ENCODE measurements at places on chromosomes 3 and 15.
A peak's percentile ranks its signal among the peaks of the same experiment; 100 is the strongest.

DNA sequence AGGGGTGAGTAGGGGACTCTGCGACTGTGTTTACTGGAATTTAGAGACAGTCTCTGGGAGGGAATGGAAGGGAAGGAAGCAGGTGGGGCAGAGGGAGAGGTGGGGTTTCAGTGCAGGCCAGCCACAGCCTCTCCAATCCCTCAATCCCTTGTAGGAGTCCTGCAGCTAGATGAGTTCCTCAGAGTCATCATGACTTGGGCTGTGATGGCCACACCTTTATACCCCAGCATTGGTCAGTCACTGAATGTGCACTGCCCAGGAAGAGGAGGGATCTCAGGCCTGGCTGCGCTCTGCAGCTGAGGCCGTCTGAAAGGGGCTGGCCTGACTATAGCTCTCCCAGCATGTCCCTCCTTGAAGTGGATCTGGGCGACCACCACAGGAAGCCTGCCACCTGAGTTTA, 67.3 kb upstream of the GLCE start:
- no peak for DNase-seq

GRCh38 chr15:88803241-88803919, at the start of gene ACAN:
TSS of gene ACAN (plus strand) at chr15:88803436. CDS start at chr15:88836207, 32,771 bp downstream.
- DNase-seq: no peak

- DNase-seq: no peak
These were observed 317.3 kb downstream of the TLE3 start for GRCh38 chr15:69780374-69780773.

- no peak for DNase-seq
These were observed 344.8 kb upstream of the GRM7 start for GRCh38 chr3:6516143-6516542.

GRCh38 chr3:146640361-146640760, 35.2 kb upstream of the PLSCR5 start:
- DNase-seq: no peak

GRCh38 chr3:8560366-8561007, 58.9 kb downstream of the LMCD1 start:
- no peak for DNase-seq

DNA sequence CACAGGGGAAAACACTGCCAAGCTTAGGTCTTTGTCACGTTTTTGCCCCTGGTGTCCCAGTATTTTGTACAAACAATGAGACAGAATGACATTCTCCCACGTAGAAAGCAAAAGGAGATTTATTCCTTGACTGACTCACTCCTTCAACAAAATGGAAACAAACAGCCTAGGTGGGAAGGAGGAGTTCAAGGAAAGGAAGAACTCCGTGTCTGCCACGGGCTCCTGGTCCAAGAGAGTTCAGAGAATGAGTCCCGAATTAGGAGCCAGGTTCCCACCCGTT, 8.1 kb downstream of the TLE3 start:
- DNase-seq: no peak

DNA sequence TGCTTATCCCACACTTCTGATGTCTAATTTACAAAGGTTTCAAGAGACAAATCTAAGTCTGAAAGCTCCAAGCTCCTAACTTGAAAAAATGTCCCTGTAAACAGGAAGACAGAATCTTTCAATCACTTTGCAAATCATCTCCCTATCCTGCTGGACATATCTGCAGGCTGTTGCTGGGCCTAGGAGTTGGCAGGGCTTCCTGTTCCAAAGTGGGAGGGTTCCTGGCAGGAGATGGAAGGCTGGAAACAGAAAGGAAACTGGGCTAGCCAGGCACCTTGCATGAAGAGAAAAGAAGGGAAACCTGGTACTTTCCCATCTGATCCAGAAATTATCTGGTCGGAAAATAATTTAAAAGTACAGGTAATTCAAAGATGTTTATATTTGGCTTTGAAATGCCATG, 227.3 kb upstream of the IL12A start:
- DNase-seq: no peak

DNA sequence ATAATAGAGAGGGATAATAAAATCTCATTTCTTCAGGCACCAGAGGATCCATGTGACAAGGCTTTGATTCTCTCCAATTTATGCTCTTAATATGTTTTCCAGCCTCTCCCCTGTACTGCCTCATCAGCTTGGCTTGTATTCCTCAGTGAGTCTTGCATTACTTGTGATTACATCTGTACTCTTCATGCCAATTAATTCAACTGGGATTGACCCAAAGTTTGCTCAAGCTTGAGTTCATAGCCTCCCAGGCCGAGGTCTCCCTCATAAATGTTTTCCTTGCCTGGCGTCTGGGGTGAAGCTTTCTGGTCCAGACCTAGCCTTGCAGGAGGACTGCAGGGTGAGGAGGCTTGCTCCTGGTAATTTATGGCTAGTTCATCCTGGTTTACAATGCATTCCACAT, 146.9 kb downstream of the CHST2 start:
- no peak for DNase-seq

DNA sequence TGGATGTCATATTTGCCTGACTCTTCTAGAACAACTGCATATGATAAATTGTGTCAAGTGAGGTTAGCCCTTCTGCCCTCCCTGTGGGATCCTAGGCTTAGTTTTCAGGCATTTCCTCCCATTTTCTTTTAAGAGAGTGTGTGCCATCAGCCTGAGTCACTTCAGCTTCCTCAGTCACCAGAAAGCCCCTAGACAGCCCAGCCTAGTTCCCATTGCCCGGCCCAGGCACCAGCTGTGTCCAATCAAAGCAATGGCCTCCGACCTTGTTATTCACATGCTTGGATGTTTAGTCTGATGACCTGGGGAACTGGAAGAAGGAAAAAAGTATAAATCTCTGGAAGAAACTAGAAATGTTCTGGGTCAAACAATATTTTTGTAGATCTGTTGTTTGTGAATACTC, 221.9 kb upstream of the LRIG1 start:
- DNase-seq: no peak

- no peak for DNase-seq
These were observed 28.9 kb downstream of the IGSF10 start for GRCh38 chr3:151431940-151432339.

DNA sequence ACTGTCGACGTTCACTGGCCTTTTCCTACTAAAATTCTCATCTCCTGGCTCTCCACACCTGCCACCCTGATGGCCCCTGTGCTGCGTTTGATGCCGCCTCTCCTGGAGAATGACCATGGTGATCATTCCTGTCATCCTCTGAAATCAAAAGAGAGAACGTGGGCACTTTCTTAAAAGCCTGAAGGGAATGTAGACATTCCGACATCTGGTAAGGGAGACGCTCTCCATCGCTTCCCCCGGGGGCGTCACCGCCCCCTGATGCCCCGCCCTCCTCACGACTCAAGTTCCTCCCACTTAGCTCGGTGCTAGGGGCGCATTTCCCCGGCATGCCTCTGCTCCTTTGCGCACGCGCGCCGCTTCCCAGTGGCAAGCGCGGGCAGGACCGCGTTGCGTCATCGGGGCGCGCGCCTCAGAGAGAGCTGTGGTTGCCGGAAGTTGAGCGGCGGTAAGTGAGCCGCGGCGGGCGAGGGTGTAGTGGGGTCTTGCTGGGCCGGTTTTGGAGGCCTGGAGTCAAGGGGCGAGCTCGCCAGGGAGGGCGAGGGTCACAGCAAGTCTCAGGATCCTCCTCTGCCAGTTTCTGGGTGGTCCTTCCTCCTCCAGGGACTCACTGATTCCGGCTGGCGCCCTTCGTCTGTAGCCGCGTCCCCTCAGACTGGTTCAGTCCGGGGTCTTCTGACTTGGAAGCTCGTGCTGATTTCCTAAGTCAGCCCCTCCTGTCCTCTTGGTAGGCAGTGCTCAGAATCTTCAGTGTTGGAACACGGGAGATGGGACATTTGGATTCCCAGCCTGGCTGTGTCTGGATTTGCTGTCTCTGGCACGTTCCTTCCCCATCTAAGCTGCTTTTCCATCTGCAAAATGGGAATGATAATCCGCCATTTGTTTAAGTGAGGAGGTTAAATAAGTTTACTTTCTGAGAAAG, at the start of gene ATG7:
TSS of gene ATG7 (plus strand) at position 412 of the 919 bp plus-strand sequence. CDS start 26,299 bp downstream, outside the sequence.
- peak; percentile 96 for DNase-seq

DNA sequence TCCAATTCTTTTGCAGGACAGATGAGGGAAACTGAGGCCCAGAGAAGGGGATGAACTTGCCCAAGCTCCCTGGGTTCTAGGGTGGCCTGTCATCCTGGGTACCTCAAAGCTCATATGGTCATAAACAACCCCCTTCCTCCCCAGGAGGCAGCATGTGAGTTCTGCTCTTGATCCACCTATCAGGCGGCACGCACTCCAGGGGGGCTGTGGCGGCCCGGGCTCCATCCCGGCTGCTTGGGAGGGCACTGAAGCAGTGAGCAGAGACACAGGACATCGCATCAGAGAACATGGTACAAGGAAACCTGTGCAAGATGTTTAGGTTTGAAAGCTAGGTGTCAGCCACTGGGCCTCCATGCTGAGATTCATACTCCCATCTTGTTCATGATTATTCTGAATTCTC, 34.2 kb downstream of the CPN2 start:
- DNase-seq: no peak

- DNase-seq: no peak
These were observed 114.7 kb downstream of the SNRK start for GRCh38 chr3:43400781-43401730.

DNA sequence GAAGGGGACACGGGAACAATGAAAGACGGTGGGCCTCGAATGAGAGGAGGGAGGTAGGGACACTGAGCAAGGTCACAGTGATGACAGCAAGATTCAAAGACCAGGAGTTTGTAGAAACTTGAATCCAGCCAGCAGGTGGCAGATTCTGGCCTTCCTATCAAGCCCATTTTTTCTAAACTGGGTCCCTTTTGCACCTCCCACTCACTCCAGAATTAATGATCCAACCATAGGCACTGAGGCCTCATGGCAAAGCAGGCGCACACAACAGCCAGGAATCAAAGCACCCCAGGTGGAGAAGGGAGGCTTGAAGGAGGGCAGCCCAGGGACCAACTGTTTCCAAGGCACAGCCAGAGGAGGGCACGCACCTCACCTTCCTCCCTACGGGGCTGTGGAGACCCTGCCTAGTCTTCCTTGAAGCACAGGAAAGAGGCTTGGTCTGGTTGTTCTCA, 90.2 kb downstream of the ANP32A start:
- DNase-seq: no peak

GRCh38 chr3:43691120-43691995, 620 bp downstream of the ABHD5 start:
- peak; percentile 86 for DNase-seq

GRCh38 chr15:100093211-100094126, 248.3 kb downstream of the ADAMTS17 start:
- DNase-seq: no peak

DNA sequence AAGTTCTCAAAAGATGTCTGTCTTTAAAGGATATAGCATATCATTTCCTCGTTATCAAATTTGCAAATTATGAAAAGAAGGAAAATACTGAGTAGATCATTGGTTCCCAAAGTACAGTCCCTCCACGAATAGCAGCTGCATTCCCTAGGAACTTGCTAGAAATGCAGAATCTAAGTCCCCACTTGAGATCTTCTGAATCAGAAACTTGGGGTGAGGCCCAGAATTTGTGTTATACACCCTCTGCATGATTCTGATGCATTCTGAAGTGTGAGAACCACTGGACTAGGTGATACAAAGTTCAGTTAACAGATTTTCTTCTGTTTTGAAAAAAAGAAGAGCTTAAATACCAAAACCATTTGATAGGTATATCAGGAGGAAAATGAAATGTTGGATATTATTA, 77.1 kb downstream of the SLC25A26 start:
- DNase-seq: no peak

- DNase-seq: no peak
These were observed 64.9 kb downstream of the IMPG2 start for GRCh38 chr3:101255441-101255840.

GRCh38 chr15:56128081-56128480, 115.6 kb downstream of the RFX7 start:
- no peak for DNase-seq

- DNase-seq: no peak
These were observed 44.3 kb upstream of the UBE2E1 start for GRCh38 chr3:23761440-23761896.

- no peak for DNase-seq
These were observed 12.0 kb downstream of the CNTN3 start for GRCh38 chr3:74602471-74602870.

DNA sequence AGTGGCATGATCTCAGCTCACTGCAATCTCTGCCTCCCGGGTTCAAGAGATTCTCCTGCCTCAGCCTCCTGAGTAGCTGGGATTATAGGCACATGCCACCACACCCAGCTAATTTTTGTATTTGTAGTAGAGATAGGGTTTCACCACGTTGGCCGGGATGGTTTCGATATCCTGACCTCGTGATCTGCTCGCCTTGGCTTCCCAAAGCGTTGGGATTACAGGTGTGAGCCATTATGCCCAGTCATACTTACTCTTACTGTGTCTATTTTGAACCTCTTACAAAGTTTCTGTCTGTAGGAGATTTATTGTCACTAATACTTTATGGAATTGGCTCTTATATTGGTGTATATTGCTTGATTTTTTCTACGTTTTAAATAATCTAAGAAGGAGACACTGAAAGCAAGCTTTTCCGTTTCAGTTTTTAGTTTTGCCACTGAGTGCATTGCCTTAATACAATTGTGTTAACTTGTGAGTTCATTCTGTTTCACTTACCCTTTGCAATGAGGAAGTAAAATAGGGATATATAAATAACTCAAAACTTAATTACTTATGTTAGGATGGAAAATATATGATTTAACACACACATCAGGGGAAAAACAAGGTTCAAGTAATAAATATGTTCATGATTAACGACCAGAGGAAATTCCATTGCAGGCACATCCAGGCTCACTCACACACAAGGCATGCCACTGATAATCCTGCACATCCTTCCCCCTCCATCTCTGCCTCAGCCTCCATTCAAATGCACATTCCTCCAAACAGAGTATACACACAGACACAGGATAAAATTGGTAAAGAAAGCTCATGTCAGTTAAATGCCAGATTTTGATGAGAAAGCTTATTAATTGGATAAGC, 279.3 kb upstream of the RASGRP1 start:
- DNase-seq: no peak

Measured in RWPE2 (cell line).